Liver (tissue), 10 donors: ENCODE measurements at places on chromosomes 6 and 20. TPM values are rescaled to one million over a fixed set of nuclear protein-coding genes. Genes with fewer than 3 reads are reported as not detected.
A peak's percentile ranks its signal among the peaks of the same experiment; 100 is the strongest.

DNA sequence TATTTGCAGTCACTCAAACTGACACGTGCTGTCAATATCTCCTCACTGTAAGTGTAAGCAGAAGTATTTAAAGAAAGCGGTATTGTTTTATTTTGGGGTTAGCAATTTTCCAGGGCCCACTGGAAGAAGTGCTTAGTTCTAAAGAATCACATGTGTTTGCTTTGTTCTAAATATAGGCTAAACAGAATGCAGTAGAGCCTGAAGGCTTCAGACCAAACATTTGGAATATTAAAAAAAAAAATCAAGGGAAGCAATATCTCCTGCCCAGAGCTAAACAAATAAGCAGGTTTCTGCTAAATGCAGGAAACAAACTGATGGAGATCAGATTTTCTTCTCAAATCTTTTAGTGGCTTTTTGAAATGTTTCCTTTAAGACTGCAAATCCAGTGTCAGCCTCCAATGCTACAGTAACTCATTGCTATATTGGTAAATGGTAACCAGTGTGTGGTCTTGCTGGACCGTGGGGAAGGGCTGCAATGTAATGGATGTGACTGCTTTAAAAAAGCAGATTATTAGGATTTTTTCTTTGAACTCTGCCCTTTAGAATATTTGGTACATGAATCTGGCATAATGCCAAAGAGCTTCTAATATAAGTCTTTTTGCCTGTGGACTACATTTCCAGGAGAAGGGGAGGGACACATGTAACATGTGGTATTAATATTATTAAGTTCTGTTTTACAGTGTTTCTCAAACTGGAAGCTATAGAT, 317.1 kb upstream of the FERMT1 start:
- H3K27me3 ChIP-seq: no peaks in the 10 kb centered on the region
- H3K4me1 ChIP-seq: no peaks in the 10 kb centered on the region
- no peak overlapping the region for H3K27ac ChIP-seq
- no peak overlapping the region for H3K4me3 ChIP-seq

Gene RFX6
- polyA plus RNA-seq: not detected

DNA sequence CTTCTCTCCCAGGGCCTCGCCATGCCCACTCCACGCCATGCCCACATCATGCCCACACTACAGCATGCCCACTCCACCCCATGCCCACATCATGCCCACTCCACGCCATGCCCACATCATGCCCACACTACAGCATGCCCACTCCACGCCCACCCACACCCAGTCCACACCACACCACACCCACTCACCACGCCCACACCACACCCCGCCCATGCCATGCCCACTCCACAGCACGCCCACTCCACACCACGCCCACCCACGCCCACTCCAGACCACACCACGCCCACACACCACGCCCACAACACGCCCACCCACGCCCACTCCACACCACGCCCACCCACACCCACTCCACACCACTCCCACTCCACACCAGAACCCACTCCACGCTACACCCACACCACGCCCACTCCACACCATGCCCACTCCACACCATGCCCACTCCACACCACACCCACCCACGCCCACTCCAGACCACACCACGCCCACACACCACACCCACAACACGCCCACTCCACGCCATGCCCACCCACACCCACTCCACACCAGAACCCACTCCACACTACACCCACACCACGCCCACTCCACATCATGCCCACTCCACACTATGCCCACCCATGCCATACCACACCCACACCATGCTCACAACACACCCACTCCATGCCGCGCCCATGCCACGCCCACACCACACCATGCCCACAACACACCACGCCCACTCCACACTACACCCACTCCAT, 88.6 kb downstream of the ERMARD start:
- H3K36me3 ChIP-seq: no peaks in the 10 kb centered on the region
- H3K27me3 ChIP-seq: no peaks in the 10 kb centered on the region
- peak; percentile 22 for DNase-seq
- H3K4me1 ChIP-seq: no peaks in the 10 kb centered on the region
- H3K4me3 ChIP-seq: no peak overlapping the region

- no peaks in the 10 kb centered on the region for H3K36me3 ChIP-seq
- peaks cover 19% of the 10 kb centered on the region for H3K4me1 ChIP-seq
- H3K27me3 ChIP-seq: no peaks in the 10 kb centered on the region
- no peak overlapping the region for H3K4me3 ChIP-seq
Measured at GRCh38 chr6:144347448-144347759, 62.3 kb downstream of the UTRN start.

- no peaks in the 10 kb centered on the region for H3K36me3 ChIP-seq
- DNase-seq: no peak
Measured at GRCh38 chr6:151275566-151275965, 35.8 kb downstream of the AKAP12 start.

GRCh38 chr6:156508923-156509322, 268.3 kb upstream of the ARID1B start:
- no peaks in the 10 kb centered on the region for H3K36me3 ChIP-seq
- no peaks in the 10 kb centered on the region for H3K27me3 ChIP-seq
- no peak for DNase-seq
- H3K4me1 ChIP-seq: peaks cover 7% of the 10 kb centered on the region
- no peak overlapping the region for H3K4me3 ChIP-seq

- DNase-seq: no peak
- no peaks in the 10 kb centered on the region for H3K27me3 ChIP-seq
- no peaks in the 10 kb centered on the region for H3K36me3 ChIP-seq
- no peaks in the 10 kb centered on the region for H3K4me1 ChIP-seq
- no peak overlapping the region for H3K4me3 ChIP-seq
- no peak overlapping the region for H3K27ac ChIP-seq
Measured at GRCh38 chr6:141437011-141437410, 695.7 kb upstream of the GJE1 start.

GRCh38 chr6:48611332-48611731, 500.3 kb upstream of the PTCHD4 start:
- H3K36me3 ChIP-seq: no peaks in the 10 kb centered on the region
- no peaks in the 10 kb centered on the region for H3K4me1 ChIP-seq
- DNase-seq: no peak
- H3K27ac ChIP-seq: no peak overlapping the region
- no peak overlapping the region for H3K4me3 ChIP-seq

DNA sequence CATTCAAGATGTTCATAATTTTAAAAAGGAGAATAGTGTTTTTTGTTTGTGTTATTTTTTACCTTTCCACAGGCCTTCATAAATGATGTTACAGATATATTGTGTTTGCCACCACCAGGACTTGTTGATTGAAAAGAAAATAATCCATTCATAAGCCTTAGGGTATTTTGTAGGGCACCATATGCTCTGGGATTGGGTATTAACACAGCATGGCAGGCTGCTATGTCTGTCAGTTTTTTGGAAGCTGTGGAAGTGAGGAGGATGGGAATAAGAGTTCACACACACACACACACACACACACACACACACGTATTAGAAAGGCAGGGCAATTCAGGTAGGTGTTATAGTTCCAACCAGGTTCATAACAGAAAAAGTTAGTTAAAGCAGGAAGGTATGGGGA, 237.9 kb downstream of the HDGFL1 start:
- H3K27ac ChIP-seq: no peak overlapping the region
- no peaks in the 10 kb centered on the region for H3K4me1 ChIP-seq
- H3K36me3 ChIP-seq: no peaks in the 10 kb centered on the region
- no peaks in the 10 kb centered on the region for H3K27me3 ChIP-seq
- H3K4me3 ChIP-seq: no peak overlapping the region

- H3K36me3 ChIP-seq: no peaks in the 10 kb centered on the region
- H3K27ac ChIP-seq: no peak overlapping the region
- no peaks in the 10 kb centered on the region for H3K4me1 ChIP-seq
- no peak overlapping the region for H3K4me3 ChIP-seq
- H3K27me3 ChIP-seq: no peaks in the 10 kb centered on the region
- no peak for DNase-seq
Measured at GRCh38 chr20:14521436-14521835, 184.0 kb upstream of the FLRT3 start.

GRCh38 chr6:156396068-156396771, 381.0 kb upstream of the ARID1B start:
- H3K27me3 ChIP-seq: no peaks in the 10 kb centered on the region
- H3K27ac ChIP-seq: no peak overlapping the region
- H3K4me3 ChIP-seq: no peak overlapping the region
- DNase-seq: no peak
- no peaks in the 10 kb centered on the region for H3K36me3 ChIP-seq

DNA sequence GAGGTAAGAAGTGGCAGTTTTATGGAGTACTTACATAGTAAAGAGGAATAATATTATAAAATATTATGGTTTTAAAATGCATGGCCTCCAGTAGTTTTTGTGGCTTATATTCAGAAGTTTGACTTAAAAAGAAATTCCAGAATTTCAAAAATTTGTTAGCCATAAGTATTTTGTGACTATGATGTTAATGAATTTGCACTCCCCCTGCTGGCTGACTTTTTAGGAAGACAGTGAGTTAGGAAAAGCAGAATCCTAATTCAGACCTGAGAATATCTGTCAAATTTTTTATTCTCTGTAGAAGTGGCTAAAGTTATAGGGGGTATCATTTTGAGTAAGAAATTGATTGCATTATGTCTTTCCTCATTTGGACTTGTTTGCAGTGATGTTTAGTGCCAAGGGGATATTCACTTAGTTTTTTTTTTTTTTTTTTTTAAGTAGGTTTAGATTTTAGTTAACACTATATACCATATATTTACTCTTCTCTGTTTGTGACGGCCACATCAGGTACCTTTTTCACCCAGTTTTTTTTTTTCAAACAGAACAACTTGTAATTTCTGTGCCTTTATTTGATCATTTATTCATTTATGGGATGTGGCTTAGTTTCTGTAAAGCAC, 40.8 kb downstream of the ZFAND3 start:
- no peak overlapping the region for H3K4me3 ChIP-seq
- no peaks in the 10 kb centered on the region for H3K4me1 ChIP-seq
- no peaks in the 10 kb centered on the region for H3K27me3 ChIP-seq
- no peak overlapping the region for H3K27ac ChIP-seq
- no peaks in the 10 kb centered on the region for H3K36me3 ChIP-seq

Gene WFDC5
- not detected for polyA plus RNA-seq

DNA sequence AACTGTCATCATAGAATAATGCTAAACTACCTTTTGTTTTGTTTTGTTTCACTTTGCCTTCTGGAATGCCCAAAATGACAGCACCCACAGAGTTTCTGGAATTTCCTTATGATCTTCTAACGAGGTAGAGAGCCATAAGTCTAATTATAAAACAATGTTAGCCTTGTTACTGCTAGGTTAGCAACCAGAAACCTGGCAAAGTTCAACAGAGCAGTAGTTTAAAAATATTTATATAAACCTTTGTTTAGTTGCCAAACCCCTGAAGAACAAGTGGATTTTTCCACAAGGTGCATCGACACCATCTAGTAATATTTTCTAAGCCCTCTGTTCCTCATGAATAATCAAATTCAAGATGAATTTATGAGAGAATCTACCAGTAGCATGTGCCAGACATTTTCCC, 27.6 kb upstream of the IPCEF1 start:
- no peaks in the 10 kb centered on the region for H3K4me1 ChIP-seq
- no peak for DNase-seq
- no peak overlapping the region for H3K27ac ChIP-seq
- H3K36me3 ChIP-seq: no peaks in the 10 kb centered on the region
- H3K4me3 ChIP-seq: no peak overlapping the region

DNA sequence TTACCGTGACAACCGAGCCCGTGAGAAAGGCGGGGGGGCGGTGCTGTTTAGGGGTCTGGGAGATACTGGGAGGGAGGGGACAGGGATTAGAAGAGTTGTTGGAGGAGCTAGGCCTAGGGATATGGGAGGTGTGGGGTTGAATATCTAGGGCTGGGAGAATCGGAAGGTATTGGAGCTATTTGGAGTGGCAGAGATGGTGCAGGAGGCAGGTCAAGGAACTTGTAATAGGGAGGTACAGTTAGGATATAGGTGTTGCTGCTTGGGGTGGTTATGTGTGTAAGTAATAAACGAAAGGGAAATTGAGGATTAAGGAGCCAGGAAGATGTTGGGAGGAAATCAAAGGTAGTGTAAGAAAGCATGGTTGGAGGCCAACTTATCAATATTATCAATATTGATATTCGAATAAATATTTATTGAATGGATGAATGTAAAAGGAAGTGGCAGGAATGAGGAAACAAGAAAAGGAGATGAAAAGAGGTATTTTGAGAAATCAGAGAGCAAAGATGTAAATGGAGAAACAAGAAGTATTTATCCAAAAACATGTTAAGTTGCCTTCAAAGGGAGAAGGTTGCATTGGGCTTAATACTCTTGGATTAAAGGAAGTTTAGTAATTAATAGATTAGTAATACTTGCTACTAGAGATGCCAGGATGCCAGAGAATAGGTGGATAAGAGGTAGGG, 602 bp downstream of the PPP1R11 start:
- H3K36me3 ChIP-seq: peaks cover 16% of the 10 kb centered on the region
- H3K27me3 ChIP-seq: peaks cover 3% of the 10 kb centered on the region
- no peak for DNase-seq
- H3K4me3 ChIP-seq: peak overlapping the region; percentile 61
- peaks cover 18% of the 10 kb centered on the region for H3K4me1 ChIP-seq
- H3K27ac ChIP-seq: peak overlapping the region; percentile 87

- peak within 1 kb of the TSS; percentile 76 for H3K4me3 ChIP-seq
- H3K27ac ChIP-seq: peak within 1 kb of the TSS; percentile 9
- DNase-seq: no peak
- H3K27me3 ChIP-seq: no peaks in the 10 kb centered on the region
Measured at GRCh38 chr6:30883685-30884520, at the start of gene DDR1. Gene DDR1, plus strand, starts transcription at chr6:30884519. Its CDS starts 4,211 bp downstream, at chr6:30888730.

DNA sequence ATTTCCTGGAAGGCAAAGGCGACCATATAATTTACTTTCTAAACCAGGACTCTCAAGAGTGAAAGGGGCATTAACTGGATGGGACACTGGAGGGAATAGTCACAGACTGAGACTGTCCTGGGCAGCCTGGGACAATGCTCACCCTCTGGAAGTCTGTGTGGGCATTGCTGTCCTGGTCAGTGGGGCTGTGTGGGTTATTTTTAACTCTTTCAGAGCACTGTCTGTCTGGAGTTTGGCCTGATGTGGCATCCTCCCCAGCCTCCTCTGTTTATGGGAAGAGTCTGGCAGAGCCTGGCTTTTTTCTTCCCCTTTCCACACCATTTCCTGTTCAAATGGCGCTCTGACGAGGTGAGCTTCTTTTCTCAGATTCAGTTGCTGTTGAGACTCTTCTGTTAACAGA, 11.7 kb downstream of the DAAM2 start:
- no peak for DNase-seq
- no peaks in the 10 kb centered on the region for H3K36me3 ChIP-seq
- H3K4me1 ChIP-seq: peaks cover 12% of the 10 kb centered on the region
- H3K4me3 ChIP-seq: no peak overlapping the region
- no peak overlapping the region for H3K27ac ChIP-seq

GRCh38 chr20:47205577-47206123, 150.8 kb downstream of the ZMYND8 start:
- H3K27ac ChIP-seq: no peak overlapping the region
- no peak overlapping the region for H3K4me3 ChIP-seq
- H3K27me3 ChIP-seq: no peaks in the 10 kb centered on the region
- peaks cover 3% of the 10 kb centered on the region for H3K4me1 ChIP-seq
- H3K36me3 ChIP-seq: peaks cover 22% of the 10 kb centered on the region

Gene SSTR4
- not detected for polyA plus RNA-seq

GRCh38 chr6:12935637-12936036, 219.1 kb downstream of the PHACTR1 start:
- H3K27ac ChIP-seq: no peak overlapping the region
- no peaks in the 10 kb centered on the region for H3K4me1 ChIP-seq
- no peaks in the 10 kb centered on the region for H3K27me3 ChIP-seq
- DNase-seq: no peak
- H3K4me3 ChIP-seq: no peak overlapping the region
- no peaks in the 10 kb centered on the region for H3K36me3 ChIP-seq
